NCI-H1436 treated with DMSO at 0.1 percent for 48 hours (cell line): ENCODE measurements at places on chromosomes 11 and 22.

GRCh38 chr11:117159892-117160291 lies 15.8 kb downstream of the PAFAH1B2 start:
- no peak for DNase-seq

DNA sequence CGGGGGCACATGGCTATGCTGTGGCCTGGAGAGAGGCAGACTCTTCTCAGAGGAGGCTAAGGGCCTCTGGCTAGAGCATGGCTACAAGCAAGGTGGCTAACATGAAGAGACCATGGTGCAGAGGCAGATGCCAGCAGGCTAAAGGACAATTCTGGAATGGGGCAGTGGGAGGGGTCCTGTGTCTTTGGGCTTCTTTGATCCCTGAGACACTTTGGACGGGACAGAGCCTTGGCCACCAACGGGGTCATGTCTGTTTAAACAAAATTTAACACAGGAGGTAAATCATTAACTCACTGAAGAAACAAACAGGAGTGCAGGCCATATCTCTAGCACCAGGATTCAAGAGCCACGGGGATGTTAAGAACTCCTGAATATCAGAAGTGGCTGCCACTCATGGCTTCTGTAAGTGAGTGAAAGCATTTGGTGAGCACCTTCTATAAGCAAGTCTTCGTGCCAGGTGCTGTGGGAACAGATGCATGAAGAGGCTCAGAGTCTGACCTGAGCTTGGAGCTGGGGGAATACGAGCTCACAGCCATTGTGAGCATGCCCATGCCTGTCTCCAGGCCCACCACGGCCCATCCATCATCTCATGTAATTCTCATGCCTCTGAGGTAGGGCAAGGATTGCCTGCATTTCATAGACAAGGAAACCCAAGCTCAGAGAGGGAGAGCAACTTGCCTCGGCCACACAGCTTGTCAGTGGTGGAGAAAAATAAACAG lies 18.3 kb upstream of the ZNRF3 start:
- DNase-seq, result no peak

DNA sequence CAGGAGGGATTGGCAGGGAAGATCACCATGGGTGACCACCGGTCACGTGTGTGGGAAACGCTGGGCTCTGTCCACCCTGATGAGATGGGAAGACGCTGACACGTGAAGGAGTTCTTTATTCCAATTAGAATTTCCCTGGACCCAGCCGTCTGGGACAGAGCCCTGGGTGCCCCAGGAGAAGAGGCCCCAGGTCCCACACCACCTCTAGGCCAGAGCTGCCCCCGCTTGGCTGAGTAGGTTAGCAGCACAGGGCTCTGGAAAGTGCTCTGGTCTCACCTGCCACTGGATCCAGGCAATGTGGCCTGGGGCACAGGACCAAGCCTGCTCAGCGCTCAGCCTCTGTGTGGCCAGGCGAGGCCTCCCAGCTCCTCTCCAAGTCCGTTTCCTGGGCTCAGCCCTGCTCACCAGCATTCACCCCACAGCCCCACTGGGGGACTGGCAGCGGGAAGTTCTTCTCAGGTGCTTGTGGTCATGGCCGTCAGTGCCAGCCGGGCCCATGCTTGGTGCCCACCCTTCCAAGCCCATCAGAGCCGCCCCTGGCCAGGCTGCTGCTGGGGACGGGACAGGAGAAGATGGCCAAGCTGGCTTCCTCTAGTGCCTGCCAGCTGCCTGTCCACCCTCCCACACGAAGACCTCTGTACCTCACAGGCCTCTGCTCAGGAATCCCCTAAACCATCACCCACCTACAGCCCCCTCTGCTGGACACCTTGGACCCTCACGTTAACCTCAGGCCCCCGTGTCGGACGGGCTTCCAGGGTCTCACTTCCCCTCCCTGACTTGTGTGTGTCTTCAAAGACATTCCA lies 62.5 kb upstream of the FGF3 start:
- no peak for DNase-seq

DNA sequence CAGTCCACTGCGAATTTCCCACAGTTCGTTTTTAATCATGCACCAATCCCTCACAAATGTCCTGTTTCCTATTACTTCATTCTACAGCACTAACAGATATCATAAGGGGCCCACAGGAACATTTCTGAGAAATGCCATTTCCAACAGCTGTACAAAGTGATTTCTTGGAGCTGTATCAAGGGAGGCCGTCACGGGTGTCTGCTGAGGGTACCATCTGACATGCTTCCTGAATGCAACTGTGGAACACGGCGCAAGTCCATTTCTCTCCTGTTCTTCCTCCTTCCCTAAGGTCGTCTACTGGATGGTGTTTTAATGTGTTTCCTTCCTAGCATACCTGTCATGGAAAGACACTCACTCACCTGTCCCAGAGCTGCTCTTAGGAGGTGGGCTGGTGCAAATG lies 320.7 kb downstream of the LARGE1 start:
- DNase-seq, result no peak

DNA sequence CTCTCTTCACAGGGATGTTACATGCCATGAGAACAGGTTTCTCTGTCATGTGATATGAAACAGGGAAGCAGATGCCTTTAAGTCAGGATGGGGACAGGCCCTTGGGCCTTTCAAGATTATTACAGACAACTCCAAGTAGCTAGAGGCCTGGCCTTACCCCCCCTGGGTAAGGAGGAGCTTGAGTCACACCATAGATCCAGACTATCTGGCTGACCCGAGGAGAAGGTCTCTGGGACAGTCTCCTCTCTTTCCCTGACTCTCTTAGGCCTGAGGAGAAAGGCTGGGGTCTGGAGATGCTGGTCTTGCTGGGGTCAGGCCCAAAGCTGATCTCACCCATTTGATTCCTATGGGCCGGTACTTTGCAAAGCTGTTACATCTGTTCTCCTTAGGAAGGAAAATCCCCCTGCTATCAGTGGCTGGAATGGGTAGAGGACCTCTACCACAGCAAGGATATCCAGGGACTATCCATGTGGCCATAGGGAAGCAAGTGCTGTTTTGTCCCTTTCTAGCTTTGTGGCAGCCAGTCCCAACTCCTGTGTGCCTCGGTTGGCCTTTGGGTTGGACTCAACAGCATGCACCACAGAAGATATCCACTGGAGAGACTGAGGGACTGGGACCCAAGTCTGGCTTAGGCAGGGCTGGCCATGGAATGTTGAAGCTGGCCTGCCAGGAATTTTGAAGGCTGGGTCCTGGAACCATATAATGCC lies 25.2 kb downstream of the RELT start:
- DNase-seq, result no peak

DNA sequence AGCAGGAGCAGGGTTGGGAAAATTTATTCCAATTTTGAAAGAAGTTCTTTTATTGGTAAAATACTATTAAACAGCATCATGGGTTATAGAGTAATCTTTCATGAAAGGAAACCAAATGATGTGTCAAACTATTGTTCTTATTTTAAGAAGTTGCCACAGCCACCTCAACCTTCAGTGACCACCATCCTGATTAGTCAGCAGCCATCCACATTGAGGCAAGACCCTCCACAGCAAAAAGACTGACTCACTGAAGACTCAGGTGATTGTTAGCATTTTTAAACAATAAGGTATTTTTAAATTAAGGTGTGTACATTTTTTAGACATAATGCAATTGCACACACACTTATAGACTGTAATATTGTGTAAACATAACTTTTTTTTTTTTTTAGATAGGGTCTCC lies 3.7 kb upstream of the HEPHL1 start:
- DNase-seq, result no peak

GRCh38 chr11:45266676-45267020 lies 19.5 kb downstream of the SYT13 start:
- no peak for DNase-seq

DNA sequence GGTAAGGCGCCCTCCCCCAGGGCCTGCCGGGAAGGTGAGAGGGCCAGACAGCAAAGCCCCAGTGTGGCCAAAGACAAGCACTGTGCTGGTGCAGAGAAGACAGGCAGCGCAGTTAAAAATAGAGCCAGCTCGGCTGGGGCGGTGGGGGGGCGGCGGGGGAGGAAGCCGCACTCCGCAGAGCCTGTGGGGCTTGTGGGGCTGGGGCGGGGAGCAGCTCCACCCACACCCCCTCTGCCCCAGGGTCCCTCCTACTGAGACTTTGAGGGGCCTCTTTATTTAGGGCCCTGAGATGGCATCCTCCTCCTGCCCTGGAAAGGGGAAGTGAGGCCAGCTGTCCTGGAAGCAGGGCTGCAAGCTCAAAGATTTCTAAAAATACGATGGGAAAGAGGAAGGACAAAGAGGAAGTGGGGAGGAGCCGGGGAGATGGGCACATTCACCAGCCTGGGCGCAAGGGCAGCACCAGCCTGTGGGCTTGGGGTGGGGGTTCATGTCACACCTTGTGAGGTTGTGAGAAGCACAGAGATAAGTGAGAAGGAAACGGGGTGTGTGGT lies 2.6 kb downstream of the CYTH4 start:
- DNase-seq, result no peak

DNA sequence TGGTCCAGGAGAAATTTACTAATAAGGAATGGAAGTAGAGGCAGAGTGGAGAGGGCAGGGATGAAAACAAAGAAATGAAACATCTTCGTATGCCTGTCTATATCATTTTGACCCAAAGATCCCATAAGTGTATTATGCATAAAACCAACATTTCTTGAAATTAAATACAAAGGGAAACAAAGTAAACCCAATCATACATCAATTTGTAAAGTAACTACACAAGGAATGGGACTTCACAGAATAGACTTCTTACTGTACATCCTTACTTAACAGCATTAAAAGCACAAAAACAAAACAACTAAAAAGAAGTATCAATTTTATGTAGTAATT lies 253.6 kb upstream of the CCDC179 start:
- DNase-seq, result no peak

GRCh38 chr11:103436131-103436770 lies 327.0 kb downstream of the DYNC2H1 start:
- no peak for DNase-seq

- no peak for DNase-seq
Measured at GRCh38 chr22:48145738-48146137, 1383.3 kb downstream of the TBC1D22A start.

- no peak for DNase-seq
Measured at GRCh38 chr11:20026629-20027555, 133.4 kb downstream of the DBX1 start.

GRCh38 chr11:59152312-59152951 lies 9.8 kb downstream of the FAM111A start:
- DNase-seq, result no peak

- no peak for DNase-seq
Measured at GRCh38 chr11:125978778-125979407, 33.0 kb downstream of the VSIG10L2 start.

GRCh38 chr11:38582151-38582550 lies 1984.1 kb upstream of the RAG2 start:
- DNase-seq, result no peak

DNA sequence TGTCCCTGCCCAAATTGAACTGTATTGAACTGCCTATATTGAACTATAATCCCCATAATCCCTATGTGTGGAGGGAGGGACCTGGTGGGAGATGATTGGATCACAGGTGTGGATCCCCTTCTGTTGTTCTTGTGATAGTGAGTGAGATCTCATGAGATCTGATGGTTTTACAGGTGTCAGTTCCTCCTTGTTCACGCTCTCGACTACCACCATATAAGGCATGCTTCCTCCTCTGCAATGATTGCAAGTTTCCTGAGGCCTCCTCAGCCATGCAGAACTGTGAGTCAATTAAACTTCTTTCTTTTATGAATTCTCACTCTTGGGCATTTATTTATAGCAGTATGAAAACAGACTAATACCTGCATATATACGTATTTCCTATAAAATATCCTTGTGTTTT lies 206.5 kb upstream of the PDGFD start:
- DNase-seq, result no peak

DNA sequence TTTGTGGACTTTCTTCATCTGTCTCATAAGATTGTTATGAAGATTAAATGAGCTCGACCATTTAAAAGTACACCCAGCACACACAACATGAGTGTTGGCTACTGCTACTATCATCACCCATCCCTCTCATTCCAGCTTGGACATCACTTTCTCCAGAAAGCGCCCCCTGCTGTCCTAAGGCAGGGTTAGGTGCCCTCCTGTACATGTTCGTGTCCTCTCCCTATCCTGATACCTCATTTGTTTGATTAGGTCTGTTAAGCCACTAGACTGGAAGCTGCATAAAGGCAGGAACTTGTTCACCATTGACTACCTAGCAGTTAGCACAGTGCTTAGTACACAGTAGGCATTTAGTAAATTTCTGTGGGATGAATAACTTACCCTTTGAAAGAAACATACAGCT lies 85.5 kb downstream of the ENTHD1 start:
- DNase-seq, result no peak

- DNase-seq, result no peak
Measured at GRCh38 chr22:46171940-46172339, 21.6 kb downstream of the PPARA start.

GRCh38 chr11:100876815-100877520 lies 189.9 kb downstream of the ARHGAP42 start:
- DNase-seq, result no peak

DNA sequence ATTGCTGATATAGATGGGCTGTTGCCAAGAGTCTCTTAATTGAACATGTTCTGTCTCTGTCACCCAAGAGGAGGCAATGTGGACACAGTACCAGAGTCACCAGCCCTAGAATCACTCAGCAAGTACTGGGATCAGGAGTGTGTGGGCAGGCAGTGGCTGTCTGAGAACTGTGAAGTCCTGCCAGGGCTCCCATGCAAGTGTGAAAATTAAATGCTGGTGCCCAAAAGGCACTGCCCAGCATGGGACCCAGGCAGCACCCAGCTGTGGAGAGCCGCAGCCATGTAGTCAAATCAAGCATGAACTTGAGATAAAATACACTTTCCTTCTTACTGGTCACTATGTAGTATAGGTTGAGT lies 19.9 kb downstream of the HIRA start:
- no peak for DNase-seq

GRCh38 chr22:33354928-33355327 lies 296.7 kb upstream of the SYN3 start:
- no peak for DNase-seq

DNA sequence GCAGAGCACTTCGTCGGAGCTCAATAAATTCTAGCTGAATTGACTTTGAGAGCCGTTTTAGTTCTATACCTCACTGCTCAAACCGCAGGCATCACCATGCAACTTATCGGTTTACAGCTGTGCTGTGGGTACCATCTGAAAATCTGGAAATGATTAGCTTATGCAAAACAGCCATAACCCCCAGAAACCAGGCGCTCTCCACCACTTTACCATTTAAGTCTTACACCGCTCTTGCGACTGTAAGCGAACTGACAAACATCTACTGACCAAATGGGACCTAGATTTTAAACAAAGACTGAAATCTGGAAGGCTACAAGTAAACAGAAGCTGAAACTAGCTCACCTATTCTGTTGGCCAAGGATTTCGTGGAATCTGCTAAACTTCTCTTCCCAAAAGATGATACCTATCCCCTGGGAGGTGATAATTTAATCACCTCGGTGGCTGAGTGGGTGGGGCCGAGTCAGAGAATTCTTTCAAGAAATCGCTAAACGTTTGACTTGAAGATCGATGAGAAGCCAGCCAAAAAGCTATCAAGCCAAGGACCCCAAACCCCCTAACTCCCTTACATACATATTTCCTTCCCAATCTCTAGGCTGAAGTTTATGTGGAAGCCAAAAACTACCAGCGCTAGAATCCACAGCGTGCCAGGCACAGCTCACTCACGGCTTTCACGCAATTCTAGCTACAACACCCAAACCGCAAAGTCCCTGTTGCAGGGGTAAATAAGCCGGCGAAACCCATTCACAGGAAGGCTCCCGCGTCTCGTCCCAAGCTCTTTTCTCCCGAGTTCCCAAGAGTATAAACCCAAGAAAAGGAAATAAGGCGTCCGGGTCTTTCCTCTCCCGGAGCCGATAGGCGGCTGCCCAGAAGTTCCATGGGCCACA lies 644 bp downstream of the SPTY2D1 start:
- DNase-seq, result no peak
